ENCODE measurements at places on chromosomes 6 and 20.

DNA sequence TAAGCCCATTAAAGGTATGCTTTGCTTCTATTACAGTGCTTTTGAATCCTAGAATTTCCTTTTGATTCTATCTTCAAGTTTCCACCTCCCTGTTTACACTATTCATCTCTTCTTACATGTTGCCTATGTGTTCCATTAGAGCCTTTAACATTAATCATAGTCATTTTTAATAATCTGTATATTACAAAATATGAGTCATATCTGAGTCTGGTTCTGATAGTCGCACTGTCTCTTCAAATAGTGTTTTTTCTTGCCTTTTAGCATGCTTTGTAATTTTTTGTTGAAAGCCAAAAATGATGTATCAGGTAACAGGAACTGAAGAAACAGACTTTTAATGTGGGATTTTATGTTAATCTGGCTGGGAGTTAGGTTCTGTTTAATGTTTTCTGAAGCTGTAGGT lies 68.4 kb downstream of the DNAAF9 start:
- DNase-seq, result no peak

- DNase-seq, result no peak
These were observed 170.3 kb upstream of the SOX4 start for GRCh38 chr6:21423106-21423854.

DNA sequence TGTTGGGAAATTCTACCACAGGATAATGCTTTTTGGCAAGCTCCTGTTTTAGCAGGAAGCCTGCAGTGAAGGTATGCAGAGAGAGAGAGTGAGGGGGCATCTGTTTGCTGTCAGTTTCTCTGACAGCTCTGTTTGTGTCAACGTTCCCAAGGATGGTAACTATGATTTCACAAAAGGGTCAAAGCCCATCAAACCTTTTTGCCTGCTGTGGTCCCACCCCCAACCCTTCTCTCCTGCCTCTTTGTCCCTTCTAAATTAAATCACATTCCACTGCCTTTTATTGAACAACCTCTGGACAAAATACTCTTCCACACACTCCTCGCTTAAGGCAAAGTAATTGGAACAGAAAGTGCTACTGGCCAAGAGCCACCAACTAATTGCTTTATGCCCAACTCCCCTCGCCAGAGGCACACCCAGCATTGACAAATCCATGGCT lies 128.3 kb downstream of the TSHZ2 start:
- no peak for DNase-seq

- no peak for DNase-seq
These were observed 295.3 kb downstream of the PRL start for GRCh38 chr6:22001396-22002027.

GRCh38 chr6:53244399-53244931 lies 95.8 kb upstream of the GCM1 start:
- DNase-seq, result no peak

- DNase-seq, result no peak
These were observed 7.4 kb upstream of the ADTRP start for GRCh38 chr6:11785774-11786579.

GRCh38 chr20:18904624-18905023 lies 91.0 kb downstream of the SCP2D1 start:
- no peak for DNase-seq

GRCh38 chr6:81985191-81985590 lies 232.7 kb upstream of the TENT5A start:
- no peak for DNase-seq

GRCh38 chr20:45592574-45593189 lies 13.6 kb upstream of the WFDC8 start:
- DNase-seq, result no peak

- DNase-seq, result no peak
These were observed 5.7 kb downstream of the PPP1R10 start for GRCh38 chr6:30611150-30611855.

GRCh38 chr6:91976797-91977196 lies 1389.9 kb upstream of the MAP3K7 start:
- DNase-seq, result no peak

- DNase-seq, result peak; percentile 32
These were observed 24.7 kb upstream of the HDAC2 start for GRCh38 chr6:113995634-113996033.

GRCh38 chr20:46994341-46994740 lies 99.7 kb downstream of the EYA2 start:
- DNase-seq, result no peak

DNA sequence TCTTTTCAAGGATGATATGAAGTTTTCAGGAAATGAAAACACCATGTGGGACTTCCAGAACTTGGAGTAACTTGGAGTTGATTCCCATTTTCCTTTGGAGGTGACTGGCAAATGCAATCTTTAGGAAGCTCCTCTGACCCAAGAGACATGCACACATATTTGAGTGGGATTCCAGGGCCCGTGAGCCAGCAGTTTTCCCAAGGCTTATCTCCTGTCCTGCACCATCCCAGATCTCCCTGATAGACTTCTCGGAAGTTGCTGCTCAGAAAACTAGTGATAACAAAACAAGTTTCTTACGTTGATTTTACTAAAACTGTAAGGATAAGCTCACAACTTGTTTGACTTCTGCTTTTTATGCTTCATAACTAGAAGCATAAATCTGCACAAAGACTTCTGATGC lies 25.6 kb downstream of the SLC35F1 start:
- no peak for DNase-seq

DNA sequence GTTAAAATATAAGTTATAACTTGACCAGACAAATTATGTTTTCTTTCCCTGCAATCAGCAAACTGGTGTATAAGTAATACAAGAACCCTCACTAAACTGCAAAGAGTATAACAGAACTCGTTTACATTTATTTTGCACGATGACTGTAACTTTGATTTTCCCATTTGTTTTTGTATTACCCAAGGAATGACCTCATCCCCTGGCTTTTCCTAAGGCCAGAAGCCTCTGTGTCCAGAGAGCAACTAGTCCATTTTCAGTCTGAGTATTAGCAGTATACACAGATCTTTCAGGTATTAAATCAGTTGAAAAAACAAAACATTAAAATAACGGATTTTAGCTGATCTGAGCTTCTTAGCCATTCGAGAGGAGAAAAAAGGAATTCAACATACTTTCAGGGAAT lies 17.2 kb downstream of the COL19A1 start:
- no peak for DNase-seq

- no peak for DNase-seq
These were observed 58.6 kb upstream of the EEF1A1 start for GRCh38 chr6:73579389-73579788.

- no peak for DNase-seq
These were observed 741.9 kb upstream of the MARCKS start for GRCh38 chr6:113115196-113115595.

GRCh38 chr6:70289299-70289698 lies 13.6 kb downstream of the COL9A1 start:
- DNase-seq, result no peak

DNA sequence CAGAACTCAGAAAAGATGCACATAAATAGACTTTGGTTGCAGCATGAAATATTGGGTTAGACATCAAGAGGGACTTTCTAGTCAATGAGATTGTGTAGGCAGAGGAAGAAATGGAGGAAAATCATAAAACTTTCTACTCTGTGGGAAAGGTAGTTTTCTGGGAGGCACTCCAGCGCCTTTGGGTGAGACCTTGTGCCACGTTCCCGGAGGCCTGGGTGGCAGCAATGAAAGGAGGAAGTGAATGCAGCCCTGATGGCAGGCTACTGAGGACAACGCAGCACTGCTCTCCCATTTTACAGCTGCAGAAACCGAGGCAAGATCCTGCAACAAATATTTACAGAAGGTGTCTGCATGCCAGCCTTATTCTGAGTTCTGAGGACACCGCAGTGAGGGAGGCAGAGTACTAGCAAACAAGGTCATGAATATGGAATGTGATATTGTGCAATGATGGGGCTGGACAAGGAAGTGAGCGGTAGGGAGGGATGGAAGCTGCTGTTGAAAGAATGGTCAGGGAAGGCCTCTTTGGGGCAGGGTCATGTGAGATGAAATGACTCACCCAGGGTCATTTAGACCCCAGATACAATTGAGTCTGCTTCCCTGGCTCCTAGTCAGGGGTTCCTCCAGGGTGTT lies 159.1 kb downstream of the TFAP2C start:
- DNase-seq, result no peak

- DNase-seq, result no peak
These were observed 35.0 kb downstream of the BPIFB1 start for GRCh38 chr20:33318096-33318429.

DNA sequence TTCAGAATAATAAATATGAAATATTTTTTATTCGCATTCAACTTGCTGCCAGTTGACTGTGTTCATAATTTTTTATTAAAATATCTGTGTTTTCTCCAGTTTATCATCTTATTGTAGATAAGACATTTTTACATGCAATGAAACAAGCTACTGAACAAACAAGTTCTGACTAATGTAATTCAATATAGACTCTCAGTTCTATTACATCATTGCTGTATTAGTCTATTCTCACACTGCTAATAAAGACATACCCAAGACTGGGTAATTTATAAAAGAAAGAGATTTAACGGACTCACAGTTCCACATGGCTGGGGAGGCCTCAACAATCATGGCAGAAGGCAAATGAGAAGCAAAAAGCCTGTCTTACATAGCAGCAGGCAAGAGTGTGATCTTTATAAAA lies 1357.7 kb upstream of the CITED2 start:
- no peak for DNase-seq

- no peak for DNase-seq
These were observed 47.2 kb downstream of the MUC22 start for GRCh38 chr6:31057426-31058003.

DNA sequence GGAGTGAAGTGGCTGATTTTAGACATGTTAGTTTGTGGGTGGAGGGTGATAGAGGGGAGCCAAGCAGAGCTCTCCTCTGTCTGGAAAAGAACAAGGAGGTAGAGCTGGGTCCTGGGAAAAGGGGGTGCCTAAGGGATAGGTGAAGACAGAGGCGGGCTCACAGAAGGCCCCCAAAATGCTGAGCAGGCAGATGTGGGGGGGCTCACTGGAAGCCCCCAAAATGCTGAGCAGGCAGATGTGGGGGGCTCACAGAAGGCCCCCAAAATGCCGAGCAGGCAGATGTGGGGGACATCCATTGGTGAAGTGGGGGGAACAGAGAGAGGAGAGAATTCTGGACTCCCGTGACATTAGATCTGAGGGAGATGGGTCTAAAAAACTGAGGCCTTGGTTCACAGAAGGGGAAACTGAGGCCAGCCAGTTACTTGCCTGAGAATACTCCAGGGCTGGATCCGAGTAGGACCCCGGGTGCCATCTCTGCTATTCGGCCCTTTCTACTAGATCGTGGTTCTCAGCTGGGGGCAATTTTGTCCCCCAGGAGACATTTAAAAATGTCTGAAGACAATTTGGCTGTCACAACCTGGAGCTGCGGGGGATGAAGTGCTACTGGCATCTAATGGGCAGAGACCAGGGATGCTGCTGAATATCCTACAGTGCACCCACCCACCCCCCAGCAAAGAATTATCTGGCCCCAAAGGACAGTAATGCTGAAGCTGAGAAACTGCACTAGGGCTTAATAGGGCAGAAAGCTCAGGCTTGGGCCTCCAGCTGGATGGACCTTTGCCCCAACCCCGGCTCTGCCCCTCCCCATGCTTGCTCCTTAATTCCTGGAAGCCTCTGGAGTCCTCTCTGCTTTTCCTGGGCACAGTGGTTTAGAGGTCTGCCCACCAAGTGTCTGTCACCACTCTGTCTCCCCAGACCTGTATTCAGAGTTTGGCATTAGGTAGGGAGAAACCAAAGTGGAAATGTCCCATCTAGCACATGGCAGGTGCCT lies 2.1 kb downstream of the LPIN3 start:
- DNase-seq, result no peak

- DNase-seq, result no peak
These were observed 13.6 kb downstream of the PKIG start for GRCh38 chr20:44596010-44596409.

GRCh38 chr6:85135376-85136094 lies 314.3 kb upstream of the NT5E start:
- DNase-seq, result no peak

DNA sequence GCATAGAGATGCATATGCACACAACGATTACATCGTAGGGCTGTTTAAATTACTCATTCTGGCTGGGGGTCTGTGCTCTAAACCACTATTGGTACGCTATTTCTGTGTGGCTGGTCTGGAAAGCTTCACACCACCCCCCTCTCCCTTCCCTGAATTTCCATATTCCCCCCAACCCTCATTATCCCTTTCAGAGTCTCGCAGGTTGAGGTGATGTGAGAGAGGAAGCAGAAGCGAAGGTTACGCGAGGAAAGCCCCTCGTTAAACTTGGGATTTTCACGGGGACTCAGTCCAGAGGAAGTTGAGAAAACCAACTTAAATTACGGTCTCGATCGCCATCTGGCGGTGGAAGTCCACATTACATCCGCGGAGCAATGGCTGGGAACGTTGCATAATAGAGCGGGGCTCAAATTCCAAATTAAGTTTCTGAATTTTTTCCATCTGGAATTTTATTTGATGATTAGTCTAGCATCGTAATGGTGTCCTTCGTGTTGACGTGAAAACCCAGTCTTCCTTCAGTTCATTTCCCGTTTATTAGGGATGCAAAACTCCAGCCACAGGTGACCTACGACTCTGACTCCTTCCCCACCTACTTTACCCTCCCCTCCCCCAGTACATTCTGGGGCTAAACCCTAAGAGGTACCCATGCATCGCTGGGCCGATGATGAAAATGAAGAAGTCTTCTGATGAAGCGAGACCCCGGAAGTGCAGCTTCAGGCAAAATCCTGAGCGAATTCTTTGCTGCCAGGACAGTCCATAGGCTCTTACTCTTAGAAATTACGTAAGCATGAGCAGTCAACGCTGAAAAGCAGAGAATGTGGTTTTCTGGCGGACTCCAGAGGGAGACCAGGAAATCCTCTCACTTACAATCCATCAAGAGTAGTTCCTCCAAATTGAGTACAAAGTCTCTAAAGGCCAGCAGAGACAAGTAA lies 19.7 kb downstream of the HLA-DOB start:
- peak; percentile 72 for DNase-seq

DNA sequence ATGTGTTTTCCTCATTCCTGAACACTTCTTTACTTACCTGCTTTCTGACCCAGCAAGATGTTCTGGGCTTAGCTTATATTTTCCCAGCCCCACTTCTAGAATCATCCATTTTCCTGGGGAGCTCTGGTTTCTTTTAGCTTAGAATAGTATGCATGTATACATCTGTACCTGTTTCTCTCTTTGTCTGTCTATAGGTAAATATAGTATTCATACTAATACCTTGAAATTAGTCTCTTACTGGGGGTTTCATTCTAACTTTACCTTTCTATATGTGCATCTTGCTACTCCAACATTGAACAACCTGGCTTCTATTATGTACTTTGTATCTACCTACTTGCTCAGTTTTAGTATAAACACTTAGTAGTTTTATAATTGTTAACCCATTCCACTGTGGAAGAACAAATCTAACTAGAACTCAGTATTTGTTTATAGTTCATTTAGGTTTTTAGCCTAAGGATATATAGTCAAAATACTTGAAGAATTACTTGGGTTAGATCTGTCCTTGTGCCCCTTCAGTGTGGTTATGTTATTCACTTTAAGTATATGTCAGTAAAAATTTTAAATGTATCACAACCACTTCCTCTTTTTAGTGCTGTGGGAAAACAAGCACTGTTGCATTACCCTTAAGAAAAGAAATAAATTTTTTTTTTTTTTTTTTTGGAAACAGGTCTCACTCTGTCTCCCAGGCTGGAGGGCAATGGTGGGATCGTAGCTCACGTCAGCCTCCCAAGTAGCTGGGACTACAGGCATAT lies 54.0 kb downstream of the ASXL1 start:
- no peak for DNase-seq
